ENCODE measurements at places on chromosomes 1 and 21.

DNA sequence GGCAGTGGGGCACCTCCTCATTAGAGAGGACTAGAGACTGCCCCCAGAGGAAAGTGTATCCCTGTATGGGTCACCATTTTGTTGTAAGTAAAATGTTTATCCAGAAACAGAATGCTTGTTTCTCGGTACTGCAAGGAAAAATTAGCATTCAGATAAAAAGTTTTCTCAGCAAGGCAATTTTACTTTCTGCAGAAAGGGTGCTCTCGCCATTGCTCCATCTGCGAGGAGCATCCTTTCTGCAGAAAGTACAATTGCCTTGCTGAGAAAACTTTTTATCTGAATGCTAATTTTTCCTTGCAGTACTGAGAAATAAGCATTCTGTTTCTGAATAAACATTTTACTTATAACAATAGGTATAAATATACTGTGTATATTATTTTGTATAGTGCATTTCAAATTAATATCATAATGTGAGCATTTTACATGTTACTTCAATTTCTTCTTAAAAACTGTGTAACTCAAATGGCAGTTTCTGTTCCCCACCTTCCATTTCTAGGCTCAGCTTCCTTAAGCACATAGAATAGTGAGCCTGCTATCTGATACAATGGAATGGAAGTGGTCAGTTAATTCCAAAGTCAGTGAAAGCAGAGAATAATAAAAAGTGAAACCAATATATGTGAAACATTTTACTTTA is 76.5 kb upstream of the DESI2 start:
- no peak overlapping the region for H3K27ac ChIP-seq
- H3K4me1 ChIP-seq: no peaks in the 10 kb centered on the region
- H3K4me3 ChIP-seq: no peak overlapping the region
- no peaks in the 10 kb centered on the region for H3K27me3 ChIP-seq
- no peaks in the 10 kb centered on the region for H3K36me3 ChIP-seq
- no peak for DNase-seq

DNA sequence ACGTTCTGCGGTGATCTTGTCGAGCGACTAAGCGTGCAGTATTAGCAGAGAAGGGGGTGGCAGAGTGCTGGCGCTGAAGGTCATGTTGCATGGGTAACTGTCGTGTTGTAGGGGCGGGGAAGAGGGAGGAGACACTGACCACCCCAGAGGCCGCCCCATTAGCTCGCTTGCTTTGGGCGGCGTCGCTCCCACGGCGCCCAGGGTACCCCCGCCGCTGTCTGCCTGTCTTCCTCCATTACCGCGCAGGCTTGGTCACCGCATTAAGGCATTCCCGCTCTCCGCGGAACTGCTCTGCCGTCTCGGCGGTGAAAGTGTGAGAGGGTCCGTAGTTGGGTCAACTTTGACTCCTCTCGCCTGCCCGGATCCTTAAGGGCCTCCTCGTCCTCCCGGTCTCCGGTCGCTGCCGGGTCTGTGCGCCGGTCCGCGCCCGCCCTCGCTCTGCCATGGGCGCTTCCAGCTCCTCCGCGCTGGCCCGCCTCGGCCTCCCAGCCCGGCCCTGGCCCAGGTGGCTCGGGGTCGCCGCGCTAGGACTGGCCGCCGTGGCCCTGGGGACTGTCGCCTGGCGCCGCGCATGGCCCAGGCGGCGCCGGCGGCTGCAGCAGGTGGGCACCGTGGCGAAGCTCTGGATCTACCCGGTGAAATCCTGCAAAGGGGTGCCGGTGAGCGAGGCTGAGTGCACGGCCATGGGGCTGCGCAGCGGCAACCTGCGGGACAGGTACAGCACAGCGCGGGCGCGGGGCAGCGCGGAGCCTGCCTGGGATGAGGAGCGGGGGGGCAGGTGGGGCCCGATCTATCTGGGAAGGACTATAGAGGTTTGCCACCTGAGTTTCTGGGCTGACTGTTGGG is at the start of gene MTARC2:
Gene MTARC2 (plus strand): TSS at position 234 of the 846 bp plus-strand sequence. CDS start 210 bp downstream, at position 444.
- H3K4me3 ChIP-seq: no peak within 1 kb of the TSS
- DNase-seq: no peak
- peaks cover 2% of the 10 kb centered on the region for H3K27me3 ChIP-seq

DNA sequence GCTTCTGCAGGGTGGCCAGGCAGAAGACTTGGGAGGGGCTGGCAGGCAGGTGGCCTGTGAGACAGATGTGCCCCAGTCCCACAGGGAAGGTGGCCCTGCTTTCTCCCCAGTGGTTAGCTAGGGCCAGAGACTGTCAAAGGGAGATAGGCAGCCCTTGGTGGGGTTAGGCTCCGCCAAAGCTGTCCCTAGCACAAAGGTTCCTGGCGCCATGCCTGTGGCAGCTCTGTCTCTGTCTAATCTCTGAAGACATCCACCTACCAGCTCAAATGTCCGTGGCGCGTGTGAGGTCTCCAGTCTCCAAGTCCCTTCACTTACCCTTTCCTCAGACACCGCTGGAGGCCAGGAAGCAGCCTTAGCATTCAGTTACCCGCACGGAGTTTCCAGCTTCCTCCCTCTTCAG is 17.7 kb downstream of the TCP10L start:
- no peaks in the 10 kb centered on the region for H3K36me3 ChIP-seq
- no peak overlapping the region for H3K27ac ChIP-seq
- no peak overlapping the region for H3K4me3 ChIP-seq

- H3K4me3 ChIP-seq: no peak overlapping the region
- H3K27me3 ChIP-seq: no peaks in the 10 kb centered on the region
- H3K27ac ChIP-seq: no peak overlapping the region
Measured at GRCh38 chr1:19432943-19433718, 52.2 kb downstream of the CAPZB start.

- H3K27me3 ChIP-seq: no peaks in the 10 kb centered on the region
- peaks cover 11% of the 10 kb centered on the region for H3K36me3 ChIP-seq
- H3K4me1 ChIP-seq: peaks cover 27% of the 10 kb centered on the region
- DNase-seq: no peak
- no peak overlapping the region for H3K4me3 ChIP-seq
Measured at GRCh38 chr1:110006516-110006915, 22.0 kb downstream of the AHCYL1 start.

GRCh38 chr1:65066766-65067490 is 81.1 kb upstream of the AK4 start:
- peaks cover 4% of the 10 kb centered on the region for H3K4me1 ChIP-seq
- H3K4me3 ChIP-seq: peak overlapping the region; percentile 67
- H3K27ac ChIP-seq: no peak overlapping the region
- H3K36me3 ChIP-seq: no peaks in the 10 kb centered on the region

DNA sequence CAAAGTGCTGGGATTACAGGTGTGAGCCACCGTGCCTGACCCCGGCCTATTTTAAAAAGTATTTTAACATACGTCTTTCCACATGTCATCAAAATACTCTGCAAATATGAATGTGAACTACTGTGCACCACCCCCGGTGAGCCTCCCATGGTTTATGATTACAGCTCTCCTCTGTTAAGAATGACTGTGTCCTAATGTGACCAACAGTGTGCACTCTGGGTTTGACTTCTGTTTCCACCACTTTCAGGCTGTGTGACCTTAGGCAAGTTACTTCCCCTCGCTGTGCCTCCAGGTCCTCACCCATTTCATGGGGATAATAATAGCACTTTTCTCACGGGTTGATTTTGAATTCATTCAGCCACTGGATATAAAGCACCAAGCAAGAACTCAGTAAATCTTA is 14.7 kb downstream of the AMPD2 start:
- no peaks in the 10 kb centered on the region for H3K27me3 ChIP-seq
- H3K36me3 ChIP-seq: peaks cover 17% of the 10 kb centered on the region
- no peak for DNase-seq
- H3K27ac ChIP-seq: peak overlapping the region; percentile 61
- H3K4me3 ChIP-seq: no peak overlapping the region
- H3K4me1 ChIP-seq: peaks cover 14% of the 10 kb centered on the region

DNA sequence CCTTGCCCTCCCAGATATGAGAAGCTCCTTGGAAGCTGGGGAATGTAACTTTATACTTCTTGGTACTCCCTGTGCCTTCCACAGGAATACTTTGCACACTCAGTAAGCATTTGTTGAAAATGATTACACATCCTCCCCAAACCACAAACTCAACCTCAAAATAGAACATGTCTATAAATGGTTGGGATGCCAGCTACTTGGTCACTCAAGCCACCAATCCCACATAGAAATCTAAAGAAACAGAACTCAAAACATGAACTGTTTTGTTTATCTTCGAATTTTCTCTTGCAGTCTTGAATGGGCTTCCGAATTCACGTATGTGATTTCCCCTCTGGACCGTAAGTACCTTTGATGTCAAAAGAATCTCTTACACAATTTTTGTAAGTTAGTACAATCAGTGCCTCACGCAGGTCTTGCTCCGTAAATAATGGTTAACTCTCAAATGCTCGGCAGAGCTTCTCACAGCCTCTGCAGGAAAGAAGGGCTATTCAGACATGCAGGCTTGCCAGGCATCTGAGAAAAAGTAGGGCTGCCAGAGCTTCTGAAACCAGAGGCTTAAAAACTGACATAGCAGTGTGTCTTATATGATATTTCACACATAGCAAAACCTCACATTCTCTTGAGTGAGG is 26.9 kb downstream of the SORT1 start:
- H3K36me3 ChIP-seq: no peaks in the 10 kb centered on the region
- H3K4me3 ChIP-seq: 0 out of 2 replicates have a peak overlapping the region, but pooled peaks have one; percentile 5
- H3K27ac ChIP-seq: no peak overlapping the region
- no peak for DNase-seq
- no peaks in the 10 kb centered on the region for H3K27me3 ChIP-seq

DNA sequence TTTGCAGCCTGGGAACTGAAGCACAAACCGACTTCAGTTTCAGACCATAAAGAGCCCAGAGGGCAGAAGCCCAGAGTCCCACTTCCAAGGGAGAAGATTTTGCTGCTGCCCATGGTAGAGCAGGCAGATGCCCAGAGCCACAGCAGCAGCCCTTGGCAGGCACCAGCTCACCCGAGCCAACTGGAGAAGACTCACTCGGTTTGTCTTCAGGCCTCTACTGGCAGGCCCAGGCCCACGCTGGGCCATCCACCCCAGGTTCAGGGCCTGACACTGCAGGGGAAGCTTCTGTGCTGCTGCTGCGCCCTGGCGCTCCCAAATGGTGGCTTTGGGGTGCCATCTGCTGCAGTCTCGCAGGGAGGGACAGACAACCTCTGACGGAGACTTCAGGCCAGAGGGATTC is 33.3 kb downstream of the SLC66A1 start:
- H3K36me3 ChIP-seq: peaks cover 35% of the 10 kb centered on the region
- no peaks in the 10 kb centered on the region for H3K4me1 ChIP-seq
- H3K4me3 ChIP-seq: no peak overlapping the region
- no peak for DNase-seq

DNA sequence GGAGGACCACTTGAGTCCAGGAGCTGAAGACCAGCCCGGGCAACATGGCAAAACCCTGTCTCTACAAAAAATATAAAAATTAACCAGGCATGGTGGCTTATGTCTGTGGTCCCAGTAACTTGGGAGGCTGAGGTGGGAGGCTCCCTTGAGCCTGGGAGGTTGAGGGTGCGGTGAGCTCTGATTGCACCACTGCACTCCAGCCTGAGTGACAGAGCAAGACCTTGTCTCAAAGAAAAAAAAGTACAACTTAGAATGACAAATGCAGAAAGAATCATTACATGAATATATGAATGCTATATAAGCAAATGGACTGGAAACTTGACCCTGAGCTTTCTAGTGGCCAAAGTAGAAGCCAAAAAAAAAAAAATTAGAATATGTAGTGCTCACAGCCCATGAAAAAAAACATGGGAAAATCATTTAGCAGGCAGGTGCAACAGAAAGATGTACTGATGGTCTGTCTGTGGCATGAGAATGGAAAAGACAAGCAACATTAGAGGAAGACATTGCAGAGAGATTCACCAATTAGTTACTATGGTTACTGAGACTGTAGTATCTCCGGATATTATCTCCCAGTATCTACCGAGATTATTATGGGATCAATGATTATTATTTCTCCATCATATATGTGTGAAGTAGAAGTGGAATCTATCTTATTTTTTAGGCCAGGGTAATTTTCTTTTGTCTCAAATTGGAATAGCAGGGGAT is 19.2 kb downstream of the ELAPOR1 start:
- H3K36me3 ChIP-seq: no peaks in the 10 kb centered on the region
- H3K4me3 ChIP-seq: no peak overlapping the region
- no peak for DNase-seq

DNA sequence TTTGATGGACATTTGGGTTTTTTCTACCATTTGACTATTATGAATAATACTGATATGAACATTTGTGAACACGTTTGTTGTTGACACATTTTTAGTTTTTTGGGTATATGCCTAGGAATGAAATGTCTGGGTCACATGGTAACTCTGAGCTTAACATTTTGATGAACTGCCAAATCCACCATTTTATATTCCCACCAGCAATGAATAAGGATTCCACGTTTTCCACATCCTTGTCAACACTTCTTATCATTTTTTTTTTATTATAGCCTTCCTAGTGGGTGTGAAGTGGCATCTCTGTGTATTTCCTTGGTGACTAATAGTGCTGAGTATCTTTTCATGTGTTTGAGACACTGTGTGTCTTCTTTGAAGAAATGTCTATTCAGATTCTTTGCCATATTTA is 67.6 kb downstream of the RASAL2 start:
- no peaks in the 10 kb centered on the region for H3K27me3 ChIP-seq
- DNase-seq: no peak
- H3K4me3 ChIP-seq: no peak overlapping the region
- no peaks in the 10 kb centered on the region for H3K36me3 ChIP-seq
- H3K27ac ChIP-seq: no peak overlapping the region

DNA sequence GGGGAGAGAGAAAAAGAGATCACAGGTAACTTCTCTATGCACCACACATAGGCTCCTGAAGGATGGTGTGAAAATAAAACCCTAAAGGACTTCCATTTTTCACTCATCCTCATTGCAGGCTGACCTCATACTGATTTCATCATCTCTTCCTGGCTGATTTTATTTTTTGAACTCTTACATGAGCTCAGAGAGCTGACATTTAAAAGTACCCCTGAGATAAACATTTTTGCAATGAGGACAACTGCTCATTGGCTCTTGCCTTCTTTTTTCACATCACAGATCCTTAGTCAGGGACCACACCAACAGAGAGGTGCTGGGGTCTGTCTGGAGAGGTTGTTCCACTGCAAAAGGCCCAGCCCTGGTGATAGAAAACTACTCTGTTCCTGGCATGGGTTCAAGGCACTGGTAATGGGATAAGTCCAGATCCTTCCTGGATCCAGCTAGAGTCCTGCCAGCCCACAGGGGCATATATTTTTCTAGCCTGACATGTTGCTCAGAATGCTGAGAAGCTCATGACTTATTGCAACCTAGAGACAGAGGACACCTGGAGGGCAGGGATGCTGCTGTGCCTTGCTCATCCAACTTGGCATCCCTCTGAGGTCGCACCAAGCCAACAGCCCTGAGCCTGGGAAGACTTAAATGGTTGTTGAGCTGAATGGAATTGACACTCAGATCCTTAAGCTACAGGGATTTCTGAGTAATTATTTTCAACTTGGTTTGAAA is 360.0 kb downstream of the HHAT start:
- H3K27me3 ChIP-seq: no peaks in the 10 kb centered on the region
- no peaks in the 10 kb centered on the region for H3K36me3 ChIP-seq
- no peak overlapping the region for H3K27ac ChIP-seq
- peaks cover 21% of the 10 kb centered on the region for H3K4me1 ChIP-seq
- no peak overlapping the region for H3K4me3 ChIP-seq
- DNase-seq: no peak

- no peaks in the 10 kb centered on the region for H3K36me3 ChIP-seq
- no peaks in the 10 kb centered on the region for H3K27me3 ChIP-seq
- no peak overlapping the region for H3K4me3 ChIP-seq
- no peak overlapping the region for H3K27ac ChIP-seq
Measured at GRCh38 chr1:245495681-245496080, 340.9 kb downstream of the KIF26B start.

All from GM12878 (cell line).